ENCODE measurements at places on chromosomes 12 and 14. TPM values are rescaled to one million over a fixed set of nuclear protein-coding genes. Genes with fewer than 3 reads are reported as not detected.

GRCh38 chr12:124381456-124382296 lies 86.8 kb downstream of the RFLNA start:
- H3K4me3 ChIP-seq, result no peak overlapping the region
- peak; percentile 99 for DNase-seq
- peaks cover 75% of the 10 kb centered on the region for H3K4me1 ChIP-seq
- H3K27me3 ChIP-seq, result no peaks in the 10 kb centered on the region

DNA sequence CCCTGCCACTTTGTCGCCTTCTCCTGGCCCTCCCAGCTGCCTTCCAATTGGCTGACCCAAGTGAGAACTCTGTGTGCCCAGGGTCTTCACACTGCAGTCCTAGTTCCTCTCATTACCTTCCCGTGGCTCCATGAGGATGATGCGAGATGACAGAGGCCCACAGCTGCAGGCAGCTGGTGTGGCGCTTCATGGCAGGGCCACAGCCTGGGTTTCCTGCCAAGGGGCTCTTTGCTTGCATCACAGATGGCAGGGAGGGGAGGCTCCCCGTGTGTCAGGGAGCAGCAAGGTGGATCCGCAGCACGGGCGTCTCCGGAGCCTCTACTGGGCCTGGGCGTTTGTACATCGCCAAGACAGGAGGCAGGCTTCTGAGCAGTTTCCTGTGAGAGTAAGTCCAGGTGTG lies 28.9 kb downstream of the DEGS2 start:
- H3K4me3 ChIP-seq, result no peak overlapping the region
- peaks cover 17% of the 10 kb centered on the region for H3K4me1 ChIP-seq
- H3K27me3 ChIP-seq, result no peaks in the 10 kb centered on the region
- H3K36me3 ChIP-seq, result peaks cover 63% of the 10 kb centered on the region

DNA sequence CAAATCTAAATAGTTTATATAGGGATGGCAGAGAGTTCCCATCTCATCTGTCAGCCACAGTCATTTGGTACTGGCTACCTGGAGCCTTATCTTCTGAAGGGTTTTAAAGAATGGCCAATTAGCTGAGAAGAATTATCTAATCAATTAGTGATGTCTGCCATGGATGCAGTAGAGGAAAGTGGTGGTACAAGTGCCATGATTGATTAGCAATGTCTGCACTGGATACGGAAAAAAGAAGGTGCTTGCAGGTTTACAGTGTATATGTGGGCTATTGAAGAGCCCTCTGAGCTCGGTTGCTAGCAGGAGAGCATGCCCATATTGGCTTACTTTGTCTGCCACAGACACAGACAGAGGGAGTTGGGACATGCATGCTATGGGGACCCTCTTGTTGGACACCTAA lies 7.9 kb upstream of the OAS2 start:
- no peak overlapping the region for H3K27ac ChIP-seq
- peaks cover 39% of the 10 kb centered on the region for H3K36me3 ChIP-seq
- no peak overlapping the region for H3K4me3 ChIP-seq
- H3K4me1 ChIP-seq, result peaks cover 5% of the 10 kb centered on the region
- peak; percentile 47 for DNase-seq
- H3K27me3 ChIP-seq, result no peaks in the 10 kb centered on the region

GALNT8 gene
- 1.7 TPM for total RNA-seq

SCN8A gene
- 0.26 TPM for total RNA-seq

GRCh38 chr12:116171549-116171948 lies 105.9 kb downstream of the MED13L start:
- no peak overlapping the region for H3K27ac ChIP-seq
- no peak overlapping the region for H3K4me3 ChIP-seq
- H3K36me3 ChIP-seq, result no peaks in the 10 kb centered on the region
- H3K4me1 ChIP-seq, result peaks cover 64% of the 10 kb centered on the region

DNA sequence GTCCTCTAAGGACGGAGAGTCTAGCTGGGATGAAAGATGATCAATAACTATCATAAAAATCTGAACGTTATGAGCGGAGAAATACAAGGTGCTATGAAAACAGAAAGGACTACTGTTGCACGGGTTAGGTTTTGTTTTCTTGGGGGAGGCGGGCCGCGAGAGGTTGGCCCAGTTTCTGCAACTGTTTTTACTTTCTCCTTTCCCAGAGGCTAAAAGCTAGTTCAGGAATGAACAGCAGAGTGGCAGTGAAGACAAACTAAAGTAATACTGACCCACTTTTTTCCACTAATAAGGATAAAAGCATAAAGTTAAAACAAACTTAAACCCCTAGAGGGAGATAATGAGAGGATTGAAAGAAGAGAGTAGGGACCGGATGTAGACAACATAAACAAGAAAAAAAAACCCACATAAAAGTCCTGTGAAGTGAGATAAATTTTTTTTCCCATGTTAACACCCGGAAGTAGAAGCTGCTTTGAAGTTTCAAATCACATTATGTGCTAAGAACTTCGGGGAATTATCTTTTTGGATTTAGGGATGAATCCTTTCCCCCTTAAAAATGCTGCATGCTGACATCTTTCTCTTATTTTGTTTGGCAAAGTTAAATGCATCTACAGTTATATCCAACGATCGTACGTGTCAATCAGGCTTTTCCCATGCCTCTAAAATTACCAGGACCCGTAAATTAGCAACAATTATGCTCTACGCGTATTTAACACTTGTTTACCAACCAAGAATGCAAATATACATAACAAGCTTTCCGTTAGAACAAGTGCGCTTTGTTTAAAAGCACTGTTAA lies 1.0 kb upstream of the CDK17 start:
- H3K36me3 ChIP-seq, result no peaks in the 10 kb centered on the region
- DNase-seq, result no peak
- no peaks in the 10 kb centered on the region for H3K27me3 ChIP-seq
- peak overlapping the region; percentile 97 for H3K4me3 ChIP-seq

DNA sequence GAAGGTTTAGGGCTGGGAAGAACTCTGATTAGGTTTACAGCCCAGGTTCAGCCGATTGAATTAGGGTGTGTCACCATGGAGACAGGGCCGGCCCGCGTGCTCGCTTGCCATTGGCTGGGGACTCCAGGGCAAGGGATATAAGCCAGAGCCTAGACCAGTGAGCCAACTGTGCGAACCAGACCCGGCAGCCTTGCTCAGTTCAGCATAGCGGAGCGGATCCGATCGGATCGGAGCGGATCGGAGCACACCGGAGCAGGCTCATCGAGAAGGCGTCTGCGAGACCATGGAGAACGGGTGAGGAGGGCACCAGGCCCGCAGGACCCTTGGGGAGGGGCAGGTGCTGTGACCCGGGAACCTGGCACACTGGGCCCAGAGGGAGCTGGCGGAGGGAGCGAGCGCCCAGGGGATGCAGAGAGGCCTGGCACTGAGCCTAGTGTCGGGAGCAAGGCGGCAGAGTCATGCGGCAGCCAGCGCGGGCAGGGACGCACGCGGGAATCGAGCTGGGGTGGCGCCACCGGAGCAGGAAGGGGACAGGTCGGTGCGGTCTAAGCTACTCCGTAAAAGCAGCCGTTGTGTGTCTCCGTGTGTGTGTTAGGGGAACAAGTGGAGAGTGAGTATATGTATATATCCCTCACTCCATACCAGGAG lies at the start of gene PNP:
TSS of gene PNP (plus strand) at position 165 of the 648 bp plus-strand sequence. CDS start at position 284, 119 bp downstream.
- DNase-seq, result peak; percentile 96
- no peaks in the 10 kb centered on the region for H3K36me3 ChIP-seq
- H3K4me3 ChIP-seq, result peak within 1 kb of the TSS; percentile 89
- H3K4me1 ChIP-seq, result peaks cover 25% of the 10 kb centered on the region

DNA sequence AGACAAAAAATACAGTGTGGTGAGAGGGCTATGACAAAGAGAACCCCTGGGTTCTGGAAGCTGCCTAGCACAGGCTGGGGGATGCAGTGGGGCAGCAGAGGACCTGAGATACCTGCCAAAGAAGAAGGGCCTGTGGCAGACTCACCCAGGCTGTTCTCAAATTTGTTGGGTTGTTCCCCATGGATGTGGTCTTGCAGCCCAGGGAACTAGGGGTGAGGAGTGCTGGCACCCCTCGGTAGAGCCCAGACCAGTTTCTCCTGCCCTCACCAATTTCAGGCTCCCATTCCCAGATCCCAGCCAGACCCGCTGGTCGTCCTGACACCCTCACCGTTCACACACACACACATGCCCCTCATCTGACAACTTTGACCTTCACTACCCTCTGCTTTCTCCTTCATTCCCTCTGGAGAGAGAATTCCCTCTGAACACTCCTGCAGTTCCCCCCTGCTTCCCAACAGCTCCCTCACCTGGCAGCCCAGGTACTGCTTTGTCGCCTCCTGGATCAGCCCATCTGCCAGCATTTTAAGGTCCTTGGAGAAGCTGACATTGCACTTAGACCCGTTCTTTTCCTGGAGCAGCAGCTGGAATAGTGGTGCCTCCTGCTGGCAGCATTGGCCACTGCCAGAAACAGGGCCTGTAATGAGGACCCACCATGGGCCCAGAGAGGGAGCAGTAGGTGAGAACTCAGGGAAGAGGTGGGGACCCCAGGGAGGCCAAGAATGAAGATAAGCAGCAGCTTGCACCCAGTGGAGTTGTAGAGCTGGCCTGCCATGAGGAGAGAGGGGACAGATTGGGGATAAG lies 5.9 kb upstream of the GDF11 start:
- H3K27ac ChIP-seq, result no peak overlapping the region
- H3K27me3 ChIP-seq, result no peaks in the 10 kb centered on the region
- H3K4me3 ChIP-seq, result no peak overlapping the region
- peaks cover 32% of the 10 kb centered on the region for H3K4me1 ChIP-seq
- DNase-seq, result no peak

DNA sequence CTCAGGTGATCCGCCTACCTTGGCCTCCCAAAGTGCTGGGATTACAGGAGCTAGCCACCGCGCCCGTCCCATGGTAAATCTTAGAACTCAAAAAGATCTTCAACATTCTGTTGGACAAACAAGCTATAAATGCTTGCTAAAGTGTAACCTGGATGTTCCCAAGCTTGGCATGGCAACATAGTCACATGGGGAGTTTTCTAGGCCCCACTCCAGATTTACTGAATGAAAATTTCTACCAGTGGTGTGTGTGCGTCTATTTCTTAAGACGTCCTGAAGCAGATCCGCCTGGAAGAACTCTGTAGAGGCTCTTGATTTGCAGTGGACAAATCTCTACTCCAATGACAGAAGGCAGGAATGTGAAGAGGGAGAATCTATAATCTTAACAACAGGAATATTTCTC lies 59.9 kb downstream of the ZFYVE21 start:
- no peak overlapping the region for H3K4me3 ChIP-seq
- peaks cover 8% of the 10 kb centered on the region for H3K36me3 ChIP-seq
- no peak for DNase-seq
- H3K27ac ChIP-seq, result no peak overlapping the region
- no peaks in the 10 kb centered on the region for H3K27me3 ChIP-seq

DNA sequence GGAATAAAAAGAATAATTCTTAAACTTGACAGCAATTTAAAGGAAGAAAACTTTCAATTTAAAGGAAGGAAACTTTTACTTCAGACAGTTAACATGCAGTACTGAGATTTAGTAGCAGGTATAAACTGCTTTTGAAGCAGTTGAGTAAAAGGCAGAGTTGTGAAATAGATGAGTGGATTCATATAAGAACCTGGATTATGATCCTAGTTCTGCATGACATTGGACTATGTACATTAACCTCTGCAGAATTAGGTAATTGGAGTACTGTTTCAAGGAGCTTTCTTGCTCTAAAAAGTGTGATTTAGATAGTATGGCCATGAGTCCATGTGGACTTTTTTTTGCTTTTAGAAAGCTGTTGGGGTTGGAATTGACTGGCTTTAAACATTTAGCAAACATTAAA lies 29.7 kb downstream of the ATP2A2 start:
- no peak overlapping the region for H3K4me3 ChIP-seq
- peak overlapping the region; percentile 10 for H3K27ac ChIP-seq
- H3K36me3 ChIP-seq, result no peaks in the 10 kb centered on the region
- H3K4me1 ChIP-seq, result peaks cover 83% of the 10 kb centered on the region

DNA sequence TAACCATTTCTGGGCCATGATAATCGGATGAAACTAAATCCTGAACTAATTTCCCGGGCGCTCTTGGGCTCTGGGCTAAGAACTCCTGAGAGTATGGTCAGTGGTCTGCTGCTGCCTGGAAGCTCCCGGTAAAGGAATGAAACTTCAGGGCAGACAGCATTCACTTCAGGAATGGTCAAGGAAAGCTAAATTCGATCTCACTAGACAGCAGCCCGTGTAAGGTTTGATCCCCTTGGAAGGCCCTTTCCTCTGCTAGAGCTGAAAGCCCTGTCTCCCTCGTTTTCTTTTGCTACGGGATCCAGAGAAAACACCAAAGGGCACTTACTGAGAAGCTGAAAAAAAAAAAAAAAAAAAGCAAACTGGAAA lies 680 bp downstream of the ASB8 start:
- peaks cover 16% of the 10 kb centered on the region for H3K36me3 ChIP-seq
- H3K27ac ChIP-seq, result peak overlapping the region; percentile 79
- peaks cover 20% of the 10 kb centered on the region for H3K4me1 ChIP-seq
- no peak for DNase-seq

DNA sequence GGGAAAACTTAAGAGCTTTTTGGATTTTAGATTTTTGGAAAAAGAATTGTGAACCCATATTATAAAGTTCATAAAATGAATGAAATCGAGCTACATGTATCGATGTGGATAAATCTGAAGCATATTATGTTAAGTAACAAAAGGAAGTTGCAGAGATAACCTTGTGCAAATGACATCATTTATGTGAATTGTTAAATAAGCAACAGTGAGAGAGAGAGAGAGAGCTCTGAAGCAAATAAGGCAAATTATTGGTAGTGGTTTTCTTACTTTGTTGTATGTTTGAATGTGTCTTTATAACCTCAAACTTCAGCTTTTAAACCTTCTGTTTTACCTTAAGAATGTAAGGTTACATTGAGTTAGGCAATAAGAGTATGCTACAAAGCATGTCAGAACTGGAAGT lies 78.8 kb downstream of the ERC1 start:
- no peaks in the 10 kb centered on the region for H3K36me3 ChIP-seq
- H3K4me3 ChIP-seq, result no peak overlapping the region
- H3K4me1 ChIP-seq, result no peaks in the 10 kb centered on the region
- no peak for DNase-seq
- H3K27me3 ChIP-seq, result no peaks in the 10 kb centered on the region

DNA sequence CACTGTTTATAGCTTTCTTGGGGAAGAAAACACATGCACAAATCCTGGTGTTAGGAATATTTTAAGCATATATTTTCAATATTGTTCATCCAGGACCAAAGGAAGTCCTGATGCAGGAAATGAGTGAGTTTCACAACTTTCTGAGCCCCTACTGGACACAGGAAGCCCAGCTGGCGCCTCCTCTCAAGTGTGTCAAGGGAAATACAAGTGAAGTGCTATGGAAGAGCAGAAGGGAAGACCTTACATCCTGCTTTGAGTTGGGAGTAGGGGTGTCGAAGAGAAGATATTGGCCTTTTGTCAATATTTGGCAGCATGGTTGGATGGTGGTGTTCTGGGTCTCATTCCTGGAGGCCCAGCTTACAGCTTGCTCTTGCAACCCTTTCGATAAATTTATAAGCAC lies 66.1 kb upstream of the ZDHHC17 start:
- no peak for DNase-seq
- no peak overlapping the region for H3K27ac ChIP-seq
- H3K27me3 ChIP-seq, result no peaks in the 10 kb centered on the region
- H3K4me1 ChIP-seq, result no peaks in the 10 kb centered on the region
